ENCODE measurements at places on chromosomes 4 and X. TPM values are rescaled to one million over a fixed set of nuclear protein-coding genes. Genes with fewer than 3 reads are reported as not detected.

GRCh38 chr4:188661502-188661901 is 522.3 kb downstream of the TRIML1 start:
- H3K27me3 ChIP-seq = no peaks in the 10 kb centered on the region
- H3K4me3 ChIP-seq = no peak overlapping the region
- peaks cover 6% of the 10 kb centered on the region for H3K4me1 ChIP-seq

- no peaks in the 10 kb centered on the region for H3K36me3 ChIP-seq
- H3K27me3 ChIP-seq = peaks cover 24% of the 10 kb centered on the region
Observed at GRCh38 chrX:109501176-109501575, 19.3 kb upstream of the GUCY2F start.

DNA sequence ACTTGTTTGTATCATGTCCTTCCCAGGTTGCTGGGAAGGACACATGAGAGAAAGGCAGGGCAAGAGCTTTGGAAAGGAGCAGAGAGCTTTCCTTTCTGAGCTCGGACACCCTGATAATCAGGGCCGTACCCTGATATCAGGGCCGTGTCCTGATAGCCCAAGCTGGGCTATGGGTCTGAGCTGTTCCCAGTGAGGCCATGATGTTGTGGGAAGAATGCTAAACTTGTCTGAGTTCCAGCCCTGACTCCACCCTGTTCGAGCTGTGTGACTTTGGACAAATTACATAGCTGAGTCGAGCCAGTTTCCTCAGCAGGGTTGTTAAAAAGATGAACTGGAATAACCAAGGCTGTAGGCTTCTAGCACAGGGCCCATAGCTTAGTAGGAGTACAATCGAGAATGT is 3.3 kb upstream of the CXCR3 start:
- no peak overlapping the region for H3K27ac ChIP-seq
- no peaks in the 10 kb centered on the region for H3K36me3 ChIP-seq
- peak; percentile 71 for DNase-seq
- H3K27me3 ChIP-seq = peaks cover 12% of the 10 kb centered on the region
- H3K4me3 ChIP-seq = no peak overlapping the region

- H3K36me3 ChIP-seq = no peaks in the 10 kb centered on the region
- peaks cover 81% of the 10 kb centered on the region for H3K27me3 ChIP-seq
- H3K27ac ChIP-seq = peak overlapping the region; percentile 71
- peaks cover 2% of the 10 kb centered on the region for H3K4me1 ChIP-seq
Observed at GRCh38 chrX:633043-633984, 2.7 kb downstream of the SHOX start.

The DMRTC1 gene
- 0.21 TPM for polyA plus RNA-seq

The MAGEB10 gene
- not detected for polyA plus RNA-seq

The OTUD6A gene
- not detected for polyA plus RNA-seq

Measured in muscle of leg (tissue), 16 donors.